ENCODE measurements at places on chromosomes 4 and X.

- no peak for DNase-seq
Measured at GRCh38 chr4:20195071-20195885, 56.4 kb upstream of the SLIT2 start.

- DNase-seq: no peak
Measured at GRCh38 chr4:70734168-70734954, 12.6 kb downstream of the RUFY3 start.

GRCh38 chr4:168631241-168632162 lies 134.7 kb downstream of the PALLD start:
- peak; percentile 88 for DNase-seq

DNA sequence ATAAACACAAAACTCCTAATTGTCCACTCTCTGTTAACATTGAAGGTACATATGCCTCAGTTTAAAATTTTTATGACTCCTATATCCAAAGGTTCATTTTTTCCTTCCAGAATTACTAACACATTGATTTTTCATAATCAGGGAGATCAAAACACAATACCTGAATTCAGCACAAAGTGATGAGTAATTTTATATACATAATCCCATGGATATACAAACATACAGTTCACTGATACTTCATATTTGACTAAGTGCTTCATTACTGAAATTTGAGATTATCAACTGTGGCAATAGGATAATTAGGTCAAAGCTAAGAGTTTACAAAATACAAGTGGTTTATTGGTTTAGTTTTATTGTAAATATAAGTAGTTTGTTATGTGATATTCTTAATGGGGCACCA lies 176.2 kb upstream of the PRPS2 start:
- no peak for DNase-seq

DNA sequence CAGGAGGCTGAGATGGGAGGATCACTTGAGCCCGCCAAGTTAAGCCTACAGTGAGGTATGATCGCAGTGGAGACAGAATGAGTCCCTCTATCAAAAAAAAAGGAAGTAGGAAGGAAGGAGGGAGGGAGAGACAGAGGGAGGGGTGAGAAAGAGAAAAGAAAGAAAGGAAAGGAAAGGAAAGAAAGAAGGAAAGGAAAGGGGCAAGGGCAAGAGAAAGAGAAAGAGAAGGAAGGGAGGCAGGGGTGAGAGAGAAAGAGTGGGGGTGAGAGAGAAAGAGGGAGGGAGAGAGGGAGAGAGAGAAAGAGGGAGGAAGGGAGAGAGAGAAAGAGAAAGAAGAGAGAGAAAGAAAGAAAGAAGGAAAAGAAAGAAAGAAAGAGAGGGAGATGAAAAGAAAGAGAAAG lies 13.2 kb downstream of the ELF2 start:
- no peak for DNase-seq
